ENCODE measurements at places on chromosomes 6 and 20.

DNA sequence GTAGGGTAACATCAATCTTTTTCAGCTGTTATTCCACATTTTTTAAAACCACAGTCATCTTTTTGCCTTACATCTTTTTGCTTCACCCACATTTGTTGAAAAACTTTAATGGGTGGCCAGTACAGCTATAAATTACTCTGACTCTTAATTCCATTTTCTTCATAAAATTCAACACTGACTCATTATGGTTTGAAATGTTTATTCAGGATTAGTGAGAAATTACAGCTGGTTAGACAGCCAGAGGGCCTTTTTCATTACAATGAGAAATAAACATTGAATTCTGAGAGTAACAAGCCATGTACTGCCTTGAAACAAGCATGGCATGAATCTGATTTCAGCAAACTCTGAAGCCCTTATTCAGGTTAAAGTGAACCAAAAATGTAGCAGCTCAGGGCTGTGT lies 19.5 kb downstream of the NDUFAF4 start:
- no peak for DNase-seq

- DNase-seq: no peak
These were observed 180.0 kb downstream of the TBXT start for GRCh38 chr6:165987483-165988301.

GRCh38 chr20:46423342-46423741 lies 16.9 kb upstream of the ELMO2 start:
- DNase-seq: no peak

GRCh38 chr6:72218125-72218524 lies 331.8 kb downstream of the RIMS1 start:
- peak; percentile 57 for DNase-seq

DNA sequence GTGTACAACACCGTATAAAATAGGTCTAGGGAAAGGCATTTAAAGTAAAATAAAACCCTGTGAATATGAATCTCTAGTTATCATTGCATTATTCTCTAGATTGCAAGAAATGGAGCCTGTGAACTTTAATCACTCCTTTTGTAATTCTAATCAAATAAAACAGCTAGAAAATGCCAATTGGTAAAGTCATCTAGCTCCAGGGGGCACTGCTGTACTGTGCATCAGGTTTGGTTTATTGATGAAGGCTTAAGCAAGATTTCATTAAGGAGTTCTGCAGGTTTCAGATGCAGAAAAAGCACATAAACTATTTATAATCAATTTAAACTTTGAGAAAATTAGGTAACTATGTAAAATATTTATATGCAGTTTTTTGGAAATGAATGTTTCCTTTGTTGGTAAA lies 645.0 kb downstream of the PHF3 start:
- no peak for DNase-seq

GRCh38 chr6:24974182-24975171 lies 38.7 kb upstream of the RIPOR2 start:
- DNase-seq: no peak

GRCh38 chr6:123794799-123795198 lies 8.9 kb upstream of the NKAIN2 start:
- DNase-seq: no peak

DNA sequence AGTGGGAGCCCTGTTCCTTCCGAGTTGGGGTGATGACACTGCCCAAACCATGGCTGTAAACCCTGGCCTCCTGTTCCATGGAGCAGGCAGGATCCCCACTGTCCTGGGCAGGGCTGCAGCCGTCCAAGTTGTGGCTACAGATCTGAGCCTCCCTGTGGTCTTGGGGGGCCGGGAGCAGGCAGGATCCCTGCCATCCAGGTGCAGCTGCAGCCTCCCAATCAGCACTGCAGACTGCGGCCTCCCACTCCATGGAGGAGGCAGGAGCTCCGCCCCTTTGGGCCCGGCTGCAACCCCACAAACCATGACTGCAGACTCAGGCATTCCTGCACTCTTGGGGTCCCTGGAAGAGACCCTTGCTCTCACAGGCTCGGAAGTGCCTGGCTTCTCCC lies 872.1 kb upstream of the GJE1 start:
- DNase-seq: no peak

- DNase-seq: no peak
These were observed 407.6 kb upstream of the MANEA start for GRCh38 chr6:95169775-95170174.

DNA sequence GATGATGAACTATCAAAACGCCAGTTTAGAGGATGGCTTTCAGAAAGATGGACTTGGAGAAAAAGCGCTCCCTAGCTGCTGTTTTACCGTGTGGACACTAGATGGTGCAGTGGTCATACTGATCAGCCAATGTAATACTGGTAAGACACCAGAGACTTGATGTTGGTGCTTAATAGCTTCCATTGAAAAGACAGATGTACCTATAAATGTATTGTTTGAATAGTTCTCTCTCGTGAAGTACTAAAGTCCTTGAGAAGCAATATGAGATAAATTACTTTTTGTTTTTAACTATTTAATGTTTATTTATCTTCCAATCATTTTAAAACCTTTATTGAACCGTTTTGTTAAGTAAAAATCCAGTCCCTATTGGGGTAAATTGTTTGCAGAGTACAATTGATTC lies 63.9 kb upstream of the FUCA2 start:
- DNase-seq: peak; percentile 67

DNA sequence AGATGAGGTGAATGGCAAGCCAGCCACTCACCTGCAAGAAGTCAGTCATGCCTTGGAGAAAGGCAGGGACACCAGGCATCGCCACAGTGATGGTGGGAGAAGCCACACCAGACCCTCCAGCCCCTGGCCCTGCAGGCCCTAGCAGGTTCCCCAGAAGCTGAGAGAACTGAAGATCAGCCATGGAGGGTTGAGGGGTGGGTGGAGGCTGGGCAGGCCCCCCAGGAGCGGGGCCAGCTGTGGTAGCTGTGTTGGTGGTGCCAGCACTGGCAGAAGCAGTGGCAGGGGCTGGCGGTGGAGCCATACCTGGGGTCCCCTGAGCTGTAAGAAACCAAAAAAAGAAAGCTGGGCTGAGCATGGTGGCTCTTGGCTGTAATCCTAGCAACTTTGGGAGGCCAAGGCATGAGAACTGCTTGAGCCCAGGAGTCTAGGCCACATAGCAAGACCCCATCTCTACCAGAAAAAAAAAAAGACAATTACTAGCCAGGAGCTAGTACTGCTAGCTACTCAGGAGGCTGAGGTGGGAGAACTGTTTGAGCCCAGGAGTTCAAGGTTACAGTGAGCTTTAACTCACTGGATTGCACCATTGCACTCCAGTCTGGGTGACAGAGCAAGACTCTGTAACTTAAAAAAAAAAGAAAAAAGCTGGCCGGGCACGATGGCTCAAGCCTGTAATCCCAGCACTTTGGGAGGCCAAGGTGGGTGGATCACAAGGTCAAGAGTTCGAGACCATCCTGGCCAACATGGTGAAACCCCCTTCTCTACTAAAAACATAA lies 9.5 kb downstream of the BAG6 start:
- DNase-seq: no peak

GRCh38 chr6:37758234-37758633 lies 60.6 kb upstream of the MDGA1 start:
- DNase-seq: no peak

DNA sequence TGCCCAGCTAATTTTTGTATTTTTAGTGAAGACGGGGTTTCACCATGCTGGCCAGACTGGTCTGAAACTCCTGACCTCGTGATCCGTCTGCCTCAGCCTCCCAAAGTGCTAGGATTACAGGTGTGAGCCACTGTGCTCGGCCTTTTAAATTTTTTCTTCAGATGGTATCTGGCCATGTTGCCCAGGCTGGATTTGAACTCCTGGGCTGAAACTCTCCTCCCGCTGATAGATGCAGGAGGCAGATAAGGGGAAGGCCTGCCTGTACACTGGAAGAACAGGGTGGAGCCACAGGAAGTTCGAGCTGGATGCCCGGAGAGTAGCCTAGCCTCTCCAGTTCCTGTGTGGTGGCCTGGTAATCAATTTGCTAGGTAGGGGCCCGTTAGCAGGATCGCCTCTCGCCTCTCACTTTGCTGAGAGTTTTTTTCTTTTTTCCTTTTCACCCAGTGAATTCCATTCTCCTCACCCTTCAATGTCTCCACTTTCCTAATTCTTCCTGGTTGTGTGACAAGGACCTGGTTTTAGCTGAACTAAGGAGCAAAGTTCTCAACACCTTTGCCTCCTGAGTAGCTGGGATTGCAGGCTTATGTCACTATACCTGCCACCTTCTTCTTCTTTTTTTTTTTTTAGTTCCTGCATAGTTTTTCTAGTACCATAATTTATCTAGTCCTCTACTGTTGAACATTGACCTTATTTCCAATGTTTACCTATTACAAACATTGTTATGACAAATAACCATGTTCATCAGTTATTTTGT lies 19.4 kb upstream of the ITCH start:
- DNase-seq: no peak

- no peak for DNase-seq
These were observed 42.5 kb downstream of the DUSP22 start for GRCh38 chr6:334536-335510.
